ENCODE measurements at places on chromosomes 2 and 18. TPM values are rescaled to one million over a fixed set of nuclear protein-coding genes. Genes with fewer than 3 reads are reported as not detected.

DNA sequence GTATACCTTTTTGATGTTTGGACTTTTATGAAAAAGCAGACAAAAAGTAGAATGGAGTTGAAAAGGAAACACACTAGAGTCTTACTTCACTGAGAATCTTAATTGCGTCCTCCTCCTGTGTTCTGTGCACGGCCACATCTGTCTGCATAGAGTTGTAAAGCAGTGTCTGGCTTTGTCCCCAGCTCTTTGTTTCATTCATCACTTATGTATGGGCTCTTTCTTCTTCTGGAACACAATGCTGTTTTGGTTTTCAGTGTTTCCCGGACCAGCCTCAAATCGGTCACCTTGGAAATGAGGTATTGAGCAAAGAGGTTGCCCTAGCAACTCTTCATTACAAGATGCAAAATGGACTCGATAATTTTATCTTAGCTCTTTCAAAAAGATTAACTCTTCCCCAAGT, 104.3 kb upstream of the CNGA3 start:
- no peak for DNase-seq

DNA sequence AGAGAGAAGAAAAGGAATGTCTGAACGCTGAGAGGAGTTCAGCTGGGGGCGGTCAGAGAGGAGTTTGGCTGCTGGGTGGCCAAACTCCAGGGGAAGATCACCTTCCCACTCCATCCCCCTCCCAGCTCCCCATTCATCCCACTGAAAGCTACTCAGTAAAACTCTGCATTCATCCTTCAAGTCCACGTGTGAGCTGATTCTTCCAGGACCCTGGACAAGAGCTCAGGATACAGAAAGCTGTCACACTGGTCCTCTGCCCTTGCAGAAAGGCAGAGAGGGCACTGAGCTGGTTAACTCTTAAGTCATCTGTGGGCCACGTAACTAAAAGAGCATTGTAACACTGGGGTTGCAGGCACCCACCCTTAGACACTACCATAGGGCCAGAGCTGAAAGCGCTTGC, 132.1 kb upstream of the ARL4C start:
- DNase-seq: no peak

Gene TBR1
- polyA plus RNA-seq: 0.03 TPM

Gene LIMS3
- polyA plus RNA-seq: not detected

DNA sequence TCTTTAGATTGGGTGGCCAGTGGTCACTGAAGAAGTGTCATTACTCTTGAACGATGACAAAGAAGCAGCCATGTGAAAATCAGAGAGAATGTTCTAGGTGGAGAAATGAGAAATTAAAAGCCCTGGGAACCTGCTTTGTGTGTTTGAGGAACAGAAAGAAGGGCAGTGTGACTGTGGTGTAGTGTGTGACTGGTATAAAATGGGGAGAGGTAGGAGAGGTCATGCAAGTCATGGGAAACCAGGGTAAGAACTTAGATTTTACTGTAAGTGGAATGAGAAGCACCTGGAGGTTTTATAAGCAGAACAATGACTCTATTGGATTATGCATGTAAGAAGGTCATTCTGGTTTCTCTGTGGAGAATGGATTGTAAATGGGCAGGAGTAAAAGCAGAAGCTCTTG, 12.2 kb downstream of the ICOS start:
- no peak for DNase-seq

GRCh38 chr2:144330951-144331673, 188.8 kb downstream of the ZEB2 start:
- peak; percentile 27 for DNase-seq

- no peak for DNase-seq
These were observed 1404.9 kb upstream of the NXPH2 start for GRCh38 chr2:140185076-140185475.

GRCh38 chr2:65504201-65504600, 71.8 kb upstream of the SPRED2 start:
- no peak for DNase-seq

Data from small intestine (tissue), 16 donors.